ENCODE measurements at places on chromosomes 2 and 18.
A peak's percentile ranks its signal among the peaks of the same experiment; 100 is the strongest.

GRCh38 chr18:76378526-76379215, 116.4 kb downstream of the ZNF516 start:
- DNase-seq = no peak

- no peak for DNase-seq
These were observed 283.2 kb downstream of the INSIG2 start for GRCh38 chr2:118371515-118371914.

DNA sequence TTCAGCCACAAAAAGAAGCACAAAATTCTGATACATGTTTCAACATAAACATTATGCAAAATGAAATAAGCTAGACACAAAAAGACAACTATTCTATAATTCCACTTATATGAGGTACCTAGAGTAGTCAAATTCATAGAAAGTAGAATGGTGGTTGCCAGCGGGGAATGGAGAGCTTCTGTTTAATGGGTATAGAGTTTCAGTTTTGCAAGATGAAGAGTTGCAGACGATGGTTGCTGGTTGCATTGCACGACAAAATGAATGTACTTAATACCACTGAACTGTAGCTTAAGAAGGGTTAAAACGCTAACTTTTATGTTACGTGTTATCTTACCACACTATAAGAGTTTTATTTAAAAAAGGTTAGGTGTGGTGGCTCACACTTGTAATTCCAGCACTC, 13.5 kb downstream of the YWHAQ start:
- no peak for DNase-seq

- DNase-seq = no peak
These were observed 101.7 kb downstream of the STK39 start for GRCh38 chr2:168145426-168146310.

DNA sequence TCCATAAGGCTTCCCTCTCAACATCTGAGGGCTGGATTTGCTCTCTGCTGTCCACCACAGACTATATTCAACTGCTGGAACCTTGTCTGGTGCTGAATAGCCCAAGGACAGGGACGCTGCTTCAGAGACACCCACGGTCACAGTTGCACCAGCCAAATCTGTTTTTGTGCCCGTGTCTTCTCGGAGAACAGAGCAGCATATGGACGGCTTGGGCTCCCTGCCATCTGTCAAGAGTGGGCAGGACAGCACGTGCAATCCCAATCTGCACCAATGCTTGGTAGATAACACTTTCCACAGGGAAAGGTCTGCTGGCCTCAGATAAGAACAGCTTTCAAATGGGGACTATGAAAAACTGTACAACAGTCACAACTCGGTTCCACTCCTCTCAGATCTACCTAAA, 466.1 kb downstream of the TGIF1 start:
- peak; percentile 62 for DNase-seq

DNA sequence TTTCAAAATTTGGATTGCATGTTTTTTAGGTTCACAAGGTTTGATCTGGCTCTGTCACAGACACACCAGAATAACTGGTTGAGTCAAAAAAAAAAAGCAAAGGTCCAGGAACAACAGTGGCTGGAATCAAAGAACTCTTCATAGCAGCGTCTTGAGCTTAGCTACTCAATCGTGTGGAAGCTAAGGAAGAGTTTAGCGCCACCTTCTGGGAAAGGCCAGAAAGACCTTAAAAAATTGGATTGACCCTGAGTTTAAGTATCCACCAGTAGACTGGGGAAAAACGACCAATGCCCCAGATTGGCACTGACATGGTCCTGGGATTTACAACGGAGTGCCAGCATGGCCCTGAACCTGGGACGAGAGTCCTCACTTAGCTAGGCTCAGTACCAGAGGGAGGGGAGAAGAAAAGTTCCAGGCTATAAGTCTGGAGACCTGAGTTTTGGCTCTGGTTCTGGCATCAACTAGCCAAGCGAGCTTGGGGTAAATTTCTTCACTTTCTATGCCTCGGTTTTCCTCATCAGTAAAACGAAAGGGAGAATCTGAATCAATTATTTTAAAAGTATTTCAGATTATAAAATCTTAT, 71.1 kb upstream of the TFCP2L1 start:
- DNase-seq = peak; percentile 36

- DNase-seq = no peak
These were observed 709.6 kb downstream of the SOCS6 start for GRCh38 chr18:70998490-70998889.

- no peak for DNase-seq
These were observed 24.3 kb upstream of the RESP18 start for GRCh38 chr2:219356834-219357233.

- DNase-seq = no peak
These were observed 23.8 kb upstream of the PXDN start for GRCh38 chr2:1767939-1768691.

- DNase-seq = no peak
These were observed 29.8 kb downstream of the EHD3 start for GRCh38 chr2:31263636-31264190.

DNA sequence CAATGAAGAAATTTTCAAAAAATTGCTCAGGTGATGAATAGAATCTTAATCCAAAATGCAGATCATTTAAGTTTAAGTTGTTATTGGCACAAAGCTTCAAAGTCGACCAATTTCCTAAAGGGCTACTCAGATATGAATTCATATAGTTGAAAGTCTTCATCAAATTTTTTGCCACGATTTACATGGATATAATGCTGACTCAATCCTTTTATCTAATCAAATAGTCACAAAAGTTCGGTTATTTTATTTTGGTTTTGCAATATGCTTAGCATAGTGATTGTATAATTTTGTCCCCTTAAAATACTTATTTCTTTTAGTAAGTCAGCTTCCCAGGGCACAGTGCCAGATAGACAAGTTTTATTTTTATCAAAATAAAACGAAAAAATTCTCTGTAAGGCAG, 227.3 kb downstream of the CD226 start:
- no peak for DNase-seq

- DNase-seq = no peak
These were observed 174.0 kb upstream of the NT5C1B start for GRCh38 chr2:18763338-18763737.

- no peak for DNase-seq
These were observed 268.2 kb upstream of the ID2 start for GRCh38 chr2:8413589-8414135.

- DNase-seq = no peak
These were observed 78.6 kb upstream of the GALNT5 start for GRCh38 chr2:157178874-157179273.

DNA sequence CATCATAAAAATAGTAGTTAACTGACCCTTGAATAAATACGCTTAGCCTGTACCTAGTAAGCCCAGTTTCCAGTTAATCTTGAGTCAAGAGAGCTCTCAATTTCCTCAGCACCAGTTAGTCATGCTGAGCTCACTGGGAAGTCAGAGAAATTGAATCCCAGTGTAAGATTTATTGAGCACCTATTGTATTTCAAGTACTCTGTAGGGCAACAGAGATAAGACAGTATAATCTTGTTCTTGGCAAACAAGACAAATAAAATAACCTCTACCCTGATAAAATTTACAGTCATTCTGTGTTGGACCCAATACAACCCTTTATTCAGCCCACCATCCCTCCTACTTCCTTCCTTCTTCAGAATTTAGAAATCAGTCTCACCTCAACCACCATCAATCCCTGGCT, 71.9 kb upstream of the NRP2 start:
- DNase-seq = no peak

DNA sequence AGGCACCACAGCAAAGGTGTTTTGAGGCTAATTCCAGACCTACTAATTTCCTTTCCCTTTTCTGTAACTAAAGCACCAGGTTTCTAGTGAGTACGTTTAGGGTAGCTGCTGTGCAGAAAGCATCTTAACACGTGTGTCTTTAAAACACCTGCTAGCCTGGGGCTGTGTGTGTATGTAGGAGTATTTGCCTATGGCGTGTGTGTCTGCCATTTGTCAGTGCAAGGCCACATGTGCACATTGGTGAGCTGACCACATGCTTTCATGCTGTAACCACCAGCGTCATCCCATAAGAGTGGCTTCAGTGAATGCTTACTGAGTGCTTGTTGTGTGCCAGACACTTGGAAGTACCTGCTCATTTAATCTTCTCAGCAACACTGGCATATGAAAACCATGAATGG, 241.6 kb downstream of the SEPTIN10 start:
- no peak for DNase-seq

DNA sequence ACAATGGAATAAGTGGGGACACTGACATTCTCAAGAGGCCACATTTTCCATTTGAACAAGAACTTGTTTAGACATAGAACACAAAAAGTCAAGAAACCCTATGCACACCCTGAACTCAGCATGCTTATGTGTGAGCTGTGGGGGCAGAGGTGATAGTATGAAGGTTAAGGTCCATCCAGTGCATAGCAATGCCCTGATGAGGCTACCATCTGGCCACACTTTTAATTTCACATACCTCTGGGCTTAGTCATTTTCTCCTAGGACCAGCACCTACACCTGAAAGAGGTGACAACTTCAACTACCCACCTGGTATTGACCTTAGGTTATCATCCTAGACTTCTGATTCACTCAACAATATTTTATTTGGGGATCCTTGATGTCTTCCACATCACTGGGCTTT, 139.8 kb downstream of the PIK3C3 start:
- DNase-seq = no peak

GRCh38 chr2:118146315-118147283, 58.3 kb downstream of the INSIG2 start:
- no peak for DNase-seq

GRCh38 chr2:232310696-232311095, 67.9 kb upstream of the ALPP start:
- no peak for DNase-seq

- DNase-seq = no peak
These were observed 224.0 kb upstream of the ID2 start for GRCh38 chr2:8457699-8458502.

Data from NCI-H524 treated with DMSO at 0.1 percent for 48 hours (cell line).